WTC11 (cell line): ENCODE measurements at places on chromosomes 7 and 10. TPM values are rescaled to one million over a fixed set of nuclear protein-coding genes. Genes with fewer than 3 reads are reported as not detected.

- no peak for DNase-seq
Measured at GRCh38 chr10:101772017-101772894, 3.7 kb downstream of the FGF8 start.

- no peak for DNase-seq
Measured at GRCh38 chr7:79272066-79272669, 181.3 kb downstream of the MAGI2 start.

- DNase-seq = no peak
Measured at GRCh38 chr7:131652194-131652593, 95.8 kb upstream of the PODXL start.

DNA sequence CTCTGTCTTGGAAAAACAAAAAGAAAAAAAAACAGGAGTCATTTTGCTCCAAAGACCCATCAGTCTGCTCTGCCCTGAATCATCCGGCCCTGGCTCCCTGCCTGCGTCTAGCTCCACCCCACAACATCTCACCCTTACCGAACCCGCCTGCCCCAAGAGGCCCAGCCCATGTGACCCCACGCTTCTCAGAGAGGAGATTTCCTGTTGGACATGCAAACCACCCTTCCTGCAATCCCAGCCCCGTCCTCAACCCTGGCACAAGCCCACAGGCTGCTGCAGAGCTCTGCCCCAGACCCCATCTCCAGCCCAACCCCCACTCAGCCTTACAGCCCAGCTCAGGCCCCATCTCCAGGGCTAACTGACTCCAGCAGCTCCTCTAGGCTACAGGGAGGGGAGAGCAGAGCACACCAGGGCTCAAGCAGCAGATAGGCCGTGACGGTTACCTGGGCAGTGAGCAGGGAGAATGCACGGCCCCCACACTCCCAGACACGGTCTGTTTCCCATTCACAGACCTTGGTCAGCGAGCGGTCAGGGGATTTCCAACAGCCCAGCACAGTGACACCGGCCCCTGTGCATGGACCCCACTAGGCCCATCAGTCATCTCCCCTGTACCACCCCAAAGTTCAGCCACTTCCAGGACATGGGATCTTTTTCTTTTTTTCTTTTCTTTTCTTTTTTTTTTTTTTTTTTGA is 69.9 kb upstream of the GTF2I start:
- peak; percentile 64 for DNase-seq

- DNase-seq = no peak
Measured at GRCh38 chr10:61752111-61753011, 89.6 kb downstream of the CABCOCO1 start.

GRCh38 chr10:83301732-83302131 is 837.6 kb upstream of the GHITM start:
- no peak for DNase-seq

DNA sequence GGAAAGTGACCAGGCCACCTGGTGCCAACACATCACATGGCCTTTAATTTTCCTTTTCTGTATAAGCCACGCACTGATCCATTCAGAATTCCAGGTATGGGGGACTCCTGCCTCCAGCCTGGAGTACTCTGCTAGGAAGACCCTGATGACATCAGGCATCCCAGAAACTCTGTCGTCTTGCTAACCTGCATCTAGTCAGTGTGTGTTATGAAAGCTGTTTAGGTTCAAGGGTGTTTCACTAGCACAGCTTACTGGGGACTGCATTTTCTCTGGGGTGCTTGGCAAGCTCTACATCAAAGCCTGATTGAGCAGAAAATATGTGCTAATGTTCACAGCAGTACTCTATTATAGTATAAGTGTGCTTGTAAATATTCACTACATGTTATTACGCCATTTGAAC is 100.6 kb upstream of the MGMT start:
- DNase-seq = no peak

- no peak for DNase-seq
Measured at GRCh38 chr7:129854401-129854800, 98.4 kb downstream of the UBE2H start.

Gene GIMAP8
- 0.09 to 0.18 TPM (median 0.09 TPM) in 3 replicates for total RNA-seq

DNA sequence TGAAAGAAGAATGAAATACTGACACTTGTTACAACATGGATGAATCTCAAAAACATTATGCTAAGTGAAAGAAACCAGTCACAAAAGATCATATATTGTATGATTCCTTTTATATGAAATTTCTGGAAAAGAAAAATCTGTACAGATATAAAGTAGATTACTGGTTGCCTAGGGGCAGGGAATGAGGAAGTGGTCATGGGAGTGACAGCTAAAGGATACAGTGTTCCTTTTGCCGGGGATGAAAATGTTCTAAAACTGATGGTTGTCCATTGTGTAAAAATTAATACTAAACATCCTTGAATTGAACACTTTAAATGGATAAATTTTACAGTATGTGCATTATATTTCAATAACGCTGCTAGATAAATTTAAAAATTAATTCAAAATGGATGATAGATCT is 25.1 kb downstream of the ALOX5 start:
- DNase-seq = no peak

Gene LOXL4
- total RNA-seq = 0.07 to 0.35 TPM (median 0.21 TPM) in 3 replicates

Gene NKX1-2
- 30.8 to 57.7 TPM (median 31.0 TPM) in 3 replicates for total RNA-seq

DNA sequence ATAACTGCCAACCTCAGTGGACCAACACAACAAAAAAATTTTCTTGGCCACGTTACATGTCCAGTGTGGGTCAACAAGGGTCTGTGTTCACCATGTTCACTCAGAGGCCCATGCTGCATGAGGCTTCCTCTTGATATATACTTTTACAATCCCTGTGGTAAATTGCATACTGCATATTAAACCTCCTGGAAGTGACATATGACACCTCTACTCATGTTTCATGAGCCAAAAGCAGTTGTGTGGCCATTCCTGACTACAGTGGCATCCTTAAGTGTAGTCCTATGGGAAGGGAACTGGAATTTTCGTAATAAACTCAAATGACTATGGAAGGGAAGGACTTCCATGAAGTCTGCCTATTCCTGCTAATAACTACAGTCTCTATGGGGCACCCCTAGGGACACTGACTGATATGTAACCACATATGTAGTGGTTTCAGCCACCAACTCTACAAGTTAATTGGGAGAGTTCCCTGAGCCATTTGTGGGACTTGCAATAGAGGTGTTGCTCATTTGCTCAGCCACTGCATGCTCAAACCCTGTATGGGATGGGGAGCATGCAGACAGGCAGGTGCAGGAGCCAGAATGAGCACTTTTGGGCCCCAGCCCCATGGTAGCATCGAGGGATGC is 9.7 kb downstream of the DYNC1I1 start:
- no peak for DNase-seq

DNA sequence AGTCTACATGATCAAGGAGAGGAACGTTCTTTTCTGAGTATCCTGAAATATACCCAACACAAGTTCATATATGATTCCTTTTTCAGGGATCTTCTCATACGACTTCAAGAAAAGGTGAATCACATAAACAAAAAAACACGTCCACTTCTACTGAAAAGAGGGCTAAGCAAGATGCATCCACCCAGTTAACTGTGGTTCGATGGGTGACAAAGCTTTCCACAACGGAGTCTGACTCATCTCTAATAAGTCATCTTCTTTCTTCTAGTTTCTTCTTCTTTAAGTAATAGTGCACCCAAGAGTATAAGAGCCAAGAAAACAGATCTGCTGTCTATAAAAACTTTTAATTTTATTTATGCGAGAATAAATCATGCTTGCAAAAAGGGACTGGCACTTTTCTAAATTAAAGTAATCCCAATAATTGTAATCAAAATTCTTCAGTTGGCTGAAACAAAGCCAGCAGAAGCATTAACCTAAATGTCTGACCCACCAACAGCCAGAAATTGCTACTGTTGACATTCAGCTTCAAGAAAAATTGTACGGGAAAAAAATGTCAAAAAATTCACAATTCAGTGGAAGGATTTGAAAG is 146.9 kb upstream of the ANK3 start:
- DNase-seq = no peak

DNA sequence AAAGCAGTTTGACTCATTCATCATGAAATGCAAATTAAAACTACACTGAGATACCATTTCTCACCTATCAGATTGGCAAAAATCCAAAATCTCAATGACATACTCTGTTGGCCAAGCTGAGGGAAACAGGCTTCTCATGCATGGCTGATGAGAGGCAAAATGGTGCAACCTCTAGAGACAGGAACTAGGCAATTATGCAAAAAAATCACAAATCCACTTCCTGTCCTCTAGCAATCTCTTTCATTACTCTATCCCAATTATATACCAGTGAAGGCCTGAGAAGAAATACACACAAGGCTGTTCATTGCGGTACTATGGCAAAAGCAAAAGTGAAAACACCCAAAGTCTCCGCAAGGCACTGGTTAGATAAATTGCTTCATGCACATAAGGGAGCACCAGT is 25.9 kb upstream of the PTPRN2 start:
- no peak for DNase-seq

- DNase-seq = peak; percentile 52
Measured at GRCh38 chr10:21171197-21171935, 274.3 kb upstream of the NEBL start.

Gene CPXM2
- total RNA-seq = 3.4 to 4.8 TPM (median 4.7 TPM) in 3 replicates

GRCh38 chr7:89934101-89934500 is 220.2 kb upstream of the STEAP1 start:
- no peak for DNase-seq

DNA sequence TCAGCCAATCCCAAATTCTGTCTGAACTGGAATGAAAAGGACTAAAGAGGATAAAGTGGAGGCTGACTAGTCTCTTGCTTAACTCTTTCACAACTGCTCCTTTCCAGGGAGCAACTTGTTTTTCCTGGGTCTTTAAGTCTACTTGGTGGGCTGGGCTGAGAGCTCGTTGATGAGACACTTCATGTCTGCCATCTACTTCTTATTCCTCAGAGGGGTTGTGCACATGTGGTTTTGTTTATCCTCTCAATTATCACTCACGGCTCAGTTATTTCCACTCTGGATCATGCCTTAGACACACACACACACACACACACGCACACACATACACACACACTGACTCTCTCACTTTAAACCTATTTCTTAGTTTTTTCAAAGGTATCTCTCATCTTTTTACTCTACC is 298.6 kb upstream of the MTPN start:
- DNase-seq = no peak

Gene VGF
- 5.2 to 6.4 TPM (median 5.6 TPM) in 3 replicates for total RNA-seq

Gene FXYD4
- total RNA-seq = not detected in 3 replicates

GRCh38 chr10:125011171-125011925 is 69.4 kb downstream of the ZRANB1 start:
- no peak for DNase-seq

Gene MAD1L1
- 43.8 to 47.8 TPM (median 46.7 TPM) in 3 replicates for total RNA-seq

Gene ATRNL1
- total RNA-seq = 25.0 to 28.7 TPM (median 26.7 TPM) in 3 replicates

GRCh38 chr7:45158471-45158870 is 880 bp downstream of the RAMP3 start:
- no peak for DNase-seq

GRCh38 chr10:16811292-16811691 is 5.9 kb downstream of the RSU1 start:
- DNase-seq = no peak

Gene CNPY1
- total RNA-seq = 0.09 TPM in 2 of 3 replicates, not detected in the other

- DNase-seq = no peak
Measured at GRCh38 chr10:10128387-10128786, 889.3 kb upstream of the CELF2 start.

DNA sequence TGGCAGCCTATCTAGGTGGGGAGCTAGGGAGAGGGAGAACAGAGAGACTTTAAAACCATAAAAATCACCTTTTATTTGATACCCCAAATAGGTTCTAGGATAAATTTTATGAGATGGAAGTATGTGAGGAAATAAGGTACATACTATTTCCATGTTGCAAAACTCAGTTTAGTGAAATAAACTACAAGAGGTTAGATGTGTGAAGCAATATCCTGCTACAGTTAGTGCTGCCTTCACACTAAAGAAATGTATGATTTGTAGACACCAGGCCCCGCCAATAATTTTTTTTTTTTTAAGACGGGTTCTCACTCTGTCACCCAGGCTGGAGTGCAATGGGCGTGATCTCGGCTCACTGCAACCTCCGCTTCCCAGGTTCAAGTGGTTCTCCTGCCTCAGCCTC is 34.4 kb upstream of the RSBN1L start:
- DNase-seq = no peak

DNA sequence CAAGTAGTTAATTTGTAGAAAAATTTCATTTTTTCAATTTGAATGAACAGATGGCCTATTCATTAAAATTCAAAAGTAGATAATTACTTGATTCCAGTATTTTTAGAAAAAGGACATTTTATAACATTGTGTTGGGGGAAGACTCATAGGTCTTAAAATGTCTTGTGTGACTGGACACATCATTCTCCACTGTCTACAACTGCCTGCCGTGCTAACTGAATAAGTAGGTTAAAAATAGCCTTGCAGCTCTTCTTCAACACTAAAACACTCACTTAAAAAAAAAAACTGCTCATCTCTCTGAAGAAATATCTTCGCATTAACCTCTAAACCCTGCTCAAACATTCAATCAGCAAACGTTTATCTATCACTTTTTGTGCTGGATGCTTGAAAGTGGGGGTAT is 253.8 kb downstream of the CSTF2T start:
- DNase-seq = no peak

DNA sequence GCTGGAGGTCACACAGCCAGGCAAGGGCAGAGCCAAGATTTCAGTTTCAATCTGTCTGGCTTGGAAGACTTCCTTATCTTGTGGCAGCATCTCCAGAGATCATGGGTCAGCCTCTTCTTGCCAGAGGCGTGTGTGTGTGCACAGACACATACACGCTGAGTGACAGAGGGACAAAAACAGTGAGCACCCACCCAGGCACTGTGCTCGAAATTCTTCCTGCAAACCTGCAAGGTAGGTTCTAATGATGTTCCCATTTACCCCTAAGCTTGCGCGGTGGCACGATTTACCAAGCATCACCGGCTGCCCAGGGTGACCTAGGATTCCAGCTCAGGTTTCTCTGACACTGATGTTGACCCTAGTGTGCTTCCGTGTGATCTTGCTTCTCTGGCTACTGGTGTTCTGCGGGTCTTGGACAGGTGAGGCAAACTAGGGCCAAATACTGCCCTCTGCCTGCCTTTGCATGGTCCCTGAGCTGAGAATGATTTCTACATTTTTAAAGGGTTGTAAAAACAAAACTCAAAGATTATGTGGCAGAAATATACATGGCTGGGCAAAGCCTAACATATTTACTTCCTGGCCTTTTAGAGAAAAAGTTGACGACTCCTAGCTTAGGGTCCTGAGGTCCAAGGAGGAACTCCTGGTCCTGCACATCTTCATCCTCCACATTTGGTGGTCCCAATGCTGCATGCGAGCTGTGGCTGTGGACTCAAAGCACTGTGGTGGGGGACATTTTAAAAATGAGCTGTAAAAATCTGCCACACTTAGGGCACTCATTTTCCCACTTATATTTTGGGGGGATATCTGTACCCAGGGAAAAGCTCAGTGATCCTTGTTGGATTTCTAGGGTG is 268.5 kb downstream of the RPS24 start:
- DNase-seq = no peak

GRCh38 chr10:23630376-23630775 is 191.5 kb downstream of the OTUD1 start:
- DNase-seq = no peak

DNA sequence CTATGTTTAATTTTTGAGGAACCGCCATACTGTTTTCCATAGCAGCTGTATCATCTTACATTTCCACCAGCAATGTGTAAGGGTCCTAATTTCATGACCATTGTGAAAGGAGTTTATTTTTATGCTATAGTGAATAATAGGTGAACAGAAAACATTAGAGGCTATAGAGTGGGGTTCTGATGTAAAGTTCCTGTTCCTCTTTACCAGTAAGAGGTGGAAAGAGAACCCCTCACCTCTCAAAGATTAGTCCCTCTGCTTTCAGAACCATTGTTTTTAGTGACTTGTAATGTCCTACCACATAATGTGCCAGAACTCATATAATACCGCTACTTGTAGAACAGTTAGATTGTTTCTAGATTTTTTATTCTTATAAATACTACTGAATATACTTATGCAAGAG is 34.2 kb downstream of the SUFU start:
- no peak for DNase-seq

Gene ICA1
- 31.2 to 36.8 TPM (median 33.4 TPM) in 3 replicates for total RNA-seq

Gene TMEM178B
- 18.0 to 22.3 TPM (median 20.4 TPM) in 3 replicates for total RNA-seq
